ENCODE measurements at places on chromosomes 6 and 20.

GRCh38 chr6:166308033-166308768 is at the start of gene PRR18:
TSS of gene PRR18 (minus strand) at chr6:166308392. CDS start at chr6:166308142, 250 bp downstream.
- ATAC-seq = peak; percentile 29

GRCh38 chr6:54017877-54018276 is 93.4 kb upstream of the MLIP start:
- ATAC-seq = no peak

GRCh38 chr6:134398453-134398852 is 80.5 kb upstream of the SGK1 start:
- ATAC-seq = peak; percentile 72

DNA sequence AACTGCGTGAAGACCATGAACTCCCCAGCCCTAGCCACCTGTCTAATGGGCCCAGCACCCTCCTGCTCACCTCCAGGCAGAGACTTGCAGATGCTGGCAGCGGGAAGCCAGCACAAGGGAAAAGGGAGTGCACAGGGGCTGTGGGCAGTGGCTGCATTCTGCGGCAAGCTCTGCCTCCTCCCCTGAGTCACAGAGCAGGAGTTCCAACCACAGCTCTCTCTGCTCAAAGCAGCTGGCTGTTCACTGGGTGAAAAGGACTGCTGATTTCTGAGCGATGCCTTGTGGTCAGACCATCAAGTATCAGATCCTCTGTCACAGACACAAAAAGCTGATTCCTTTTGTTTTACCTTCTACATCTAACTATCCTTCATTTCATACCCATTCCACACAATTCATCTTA is 10.5 kb downstream of the NKX2-2 start:
- ATAC-seq = peak; percentile 57

DNA sequence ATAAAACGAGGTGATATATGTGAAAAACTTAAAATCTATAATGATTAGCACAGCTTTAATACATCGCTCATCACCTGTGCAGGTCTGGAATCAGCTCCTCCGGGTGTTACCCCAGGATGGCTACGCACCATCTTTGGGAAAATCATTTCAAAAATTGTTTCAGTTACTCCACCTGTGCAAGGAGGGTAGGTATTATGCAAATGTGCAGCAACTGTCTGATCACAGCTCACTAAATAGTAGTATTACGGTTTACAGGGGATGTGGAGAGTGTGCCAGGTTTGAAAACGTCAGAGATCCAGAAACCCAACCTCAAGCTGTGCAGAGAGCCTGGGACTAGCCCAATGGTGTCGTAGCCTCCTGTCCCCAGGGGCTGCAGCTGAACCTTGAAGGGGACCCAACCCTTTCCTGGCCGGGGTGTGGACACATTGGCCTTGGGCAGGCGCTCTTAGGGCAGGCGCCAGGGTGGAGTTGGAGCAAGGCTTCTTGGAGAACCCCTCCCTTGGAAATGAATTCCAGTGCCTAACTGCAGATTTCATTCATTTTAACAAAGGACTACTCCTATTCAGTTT is 24.2 kb upstream of the SGK1 start:
- no peak for ATAC-seq

DNA sequence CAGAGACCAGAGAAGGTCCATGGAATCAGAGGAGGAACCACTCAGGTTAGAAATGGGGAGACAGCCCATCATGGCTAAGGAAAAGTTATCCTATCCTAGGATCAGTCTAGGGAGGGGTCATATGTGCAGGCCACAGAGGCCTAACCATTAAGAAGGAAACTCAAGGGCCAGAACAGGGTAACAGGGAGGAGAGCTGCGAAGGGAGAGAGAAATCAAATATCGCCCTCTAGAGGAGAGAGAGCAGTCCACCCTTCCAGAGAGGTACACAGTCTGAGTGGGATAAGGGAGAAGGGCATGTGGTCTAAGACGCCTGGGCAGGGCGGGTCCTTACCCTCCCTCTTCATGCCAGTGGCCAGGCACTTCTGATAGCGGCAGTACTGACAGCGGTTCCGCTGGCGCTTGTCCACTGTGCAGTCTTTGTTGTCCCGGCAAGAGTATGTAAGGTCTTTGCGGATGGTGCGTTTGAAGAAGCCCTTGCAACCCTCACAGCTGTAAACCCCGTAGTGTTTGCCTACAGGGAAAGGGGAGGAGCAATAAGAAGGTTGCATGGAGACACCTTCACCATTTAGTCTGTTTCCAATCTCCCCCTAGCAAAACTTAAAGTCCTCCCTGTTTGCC is 2.9 kb downstream of the RXRB start:
- peak; percentile 46 for ATAC-seq

- ATAC-seq = no peak
These were observed 6.1 kb upstream of the SLC35B3 start for GRCh38 chr6:8441452-8441851.

DNA sequence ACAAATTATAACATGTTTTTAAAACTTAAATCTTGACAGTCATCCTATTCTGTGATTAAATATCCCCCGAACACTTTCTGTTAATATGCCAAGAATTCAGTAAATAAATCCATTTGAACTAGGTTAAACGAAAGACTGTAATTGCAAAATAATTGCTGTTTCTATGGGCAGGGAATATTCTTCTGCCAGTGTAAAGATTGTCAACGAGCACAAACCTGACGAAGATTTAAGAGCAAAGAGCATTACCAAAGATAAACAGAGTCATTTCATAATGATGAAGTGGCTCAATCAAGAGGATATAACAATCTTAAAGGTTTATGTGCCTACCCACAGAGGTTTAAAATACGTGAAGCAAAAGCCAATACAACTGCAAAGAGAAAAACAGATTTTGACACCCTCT is 76.3 kb upstream of the ADGRG6 start:
- ATAC-seq = no peak

GRCh38 chr6:71545905-71546304 is 257.3 kb downstream of the OGFRL1 start:
- ATAC-seq = no peak

DNA sequence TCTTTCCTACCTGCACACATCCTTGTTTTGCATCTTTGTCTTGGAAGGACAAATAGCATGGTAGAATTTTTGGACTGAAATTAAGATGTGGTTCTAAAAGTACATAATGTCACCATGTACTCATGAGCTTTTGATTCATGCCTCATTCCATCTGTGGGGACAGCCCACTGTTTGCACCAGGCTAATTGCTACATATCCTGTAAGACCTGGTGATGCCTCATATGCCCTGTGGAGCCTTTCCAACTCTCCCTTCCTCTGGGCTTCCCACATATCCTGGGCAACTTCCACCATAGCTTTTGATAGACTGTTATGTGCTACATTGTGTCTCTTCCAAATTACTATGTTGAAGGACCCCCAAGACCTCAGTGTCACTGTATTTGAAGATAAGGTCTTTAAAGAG is 213.6 kb upstream of the PREP start:
- ATAC-seq = no peak

DNA sequence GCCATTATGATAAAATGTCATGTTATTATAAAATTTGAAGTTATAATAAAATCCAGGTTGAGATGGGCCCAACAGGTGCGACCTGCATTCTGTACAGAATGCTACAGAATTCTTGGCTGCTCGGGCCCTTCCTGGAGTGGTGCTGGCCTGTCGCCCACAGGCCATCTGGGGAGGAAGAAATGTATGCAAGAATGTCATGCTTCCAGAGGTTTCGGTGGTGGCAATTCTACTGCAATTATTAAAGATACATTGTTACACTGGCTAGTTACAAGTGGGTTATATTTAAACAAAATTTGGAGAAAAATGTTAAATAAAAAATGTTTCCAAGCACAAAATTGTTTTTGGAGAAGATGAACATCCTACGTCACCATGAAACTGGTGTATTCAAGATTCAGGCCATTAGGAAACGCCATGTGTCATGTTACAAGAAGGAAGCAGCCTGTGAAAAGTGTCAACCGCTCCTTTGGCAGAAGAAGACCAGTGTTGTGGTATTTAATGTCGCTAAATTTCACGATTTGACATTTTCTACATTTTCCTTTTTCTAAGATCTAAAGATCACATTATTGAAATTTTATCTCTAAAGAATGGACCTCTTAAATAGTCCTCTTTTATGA is 7.1 kb downstream of the RAMACL start:
- ATAC-seq = no peak

DNA sequence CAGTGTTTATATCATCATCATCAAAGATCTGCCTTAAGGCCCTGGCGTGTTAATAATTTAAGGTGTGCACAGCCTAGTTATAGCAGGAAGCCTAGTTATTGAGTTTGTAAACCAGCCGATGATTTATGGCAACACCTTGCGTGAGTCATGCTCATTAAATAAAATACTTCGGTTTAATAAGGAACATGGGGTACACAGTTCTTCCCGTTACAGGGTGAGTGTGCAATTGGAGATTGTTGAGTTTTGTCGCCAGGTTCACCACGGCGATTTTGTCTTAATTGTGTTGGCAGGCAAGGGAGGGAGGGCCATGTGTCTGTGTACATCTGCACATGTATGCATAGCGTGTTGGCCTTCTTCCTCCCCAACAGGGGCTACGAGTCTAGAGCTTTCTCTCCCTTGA is 104.0 kb downstream of the TFAP2A start:
- no peak for ATAC-seq

GRCh38 chr6:112044856-112045255 is 9.0 kb upstream of the CCN6 start:
- no peak for ATAC-seq

- no peak for ATAC-seq
These were observed 42.8 kb upstream of the SLC22A23 start for GRCh38 chr6:3499603-3500002.

GRCh38 chr6:33711140-33712129 is at the start of gene UQCC2:
TSS of gene UQCC2 (minus strand) at chr6:33711700. CDS start at chr6:33711686, 14 bp downstream.
- ATAC-seq = peak; percentile 97

- peak; percentile 96 for ATAC-seq
These were observed 32.0 kb downstream of the GNAS-AS1 start for GRCh38 chr20:58818586-58819285.

DNA sequence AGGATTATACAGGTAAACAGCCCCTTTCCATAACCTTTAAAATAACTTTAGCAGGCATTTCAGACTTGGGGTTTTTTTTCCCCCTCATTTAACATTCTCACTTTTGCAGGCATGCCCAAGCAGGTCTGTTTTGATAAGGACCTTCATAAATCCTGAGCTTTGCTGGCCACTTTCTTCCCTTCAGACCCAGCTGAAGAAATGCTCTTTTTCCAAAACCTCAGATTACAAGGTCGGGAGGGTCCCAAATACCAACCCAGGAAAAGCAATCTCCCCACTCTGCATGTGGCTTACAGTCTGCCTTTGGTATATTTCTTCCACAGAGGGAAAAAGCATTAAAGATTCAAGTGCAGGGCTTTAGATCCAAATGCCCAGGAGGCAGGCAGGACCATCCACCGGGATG is 6.8 kb downstream of the NFATC2 start:
- no peak for ATAC-seq

DNA sequence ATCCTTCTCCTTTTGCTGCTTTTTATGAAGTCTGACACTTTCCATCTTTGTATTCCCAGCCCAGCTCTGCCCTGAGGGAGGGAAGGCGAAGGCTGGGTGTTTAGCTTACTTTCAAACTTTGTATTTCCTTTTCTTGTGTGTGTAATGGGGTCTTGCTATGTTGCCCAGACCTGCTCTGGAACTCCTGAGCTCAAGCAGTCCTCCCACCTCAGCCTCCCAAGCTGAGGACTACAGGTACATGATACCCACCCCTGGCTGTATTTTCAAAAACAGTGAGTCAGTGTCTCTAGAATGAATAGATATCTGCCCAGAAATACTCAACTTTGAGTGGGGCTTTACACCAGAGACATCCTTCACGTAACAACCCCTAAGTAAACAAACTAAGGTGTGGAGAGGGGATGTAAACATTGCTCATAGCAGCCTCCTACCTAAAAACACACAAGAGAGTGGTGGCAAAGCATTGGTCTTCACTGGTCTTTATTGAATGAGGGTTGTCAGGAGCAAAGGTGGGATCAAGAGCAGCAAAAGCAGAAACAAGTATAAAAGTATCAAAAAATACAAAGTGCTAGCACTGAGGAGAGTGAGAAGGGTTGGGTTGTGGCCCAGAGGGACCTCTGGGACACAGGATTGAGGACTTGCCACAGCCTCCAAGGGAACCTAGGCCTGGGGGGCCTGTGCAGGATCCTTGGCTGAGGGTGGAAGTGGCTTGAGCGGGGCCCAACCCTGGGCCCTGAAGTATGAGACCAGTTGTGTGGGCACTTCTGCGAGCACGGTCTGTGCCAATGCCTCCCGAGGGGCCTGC is 10.2 kb downstream of the SPAG4 start:
- ATAC-seq = no peak

DNA sequence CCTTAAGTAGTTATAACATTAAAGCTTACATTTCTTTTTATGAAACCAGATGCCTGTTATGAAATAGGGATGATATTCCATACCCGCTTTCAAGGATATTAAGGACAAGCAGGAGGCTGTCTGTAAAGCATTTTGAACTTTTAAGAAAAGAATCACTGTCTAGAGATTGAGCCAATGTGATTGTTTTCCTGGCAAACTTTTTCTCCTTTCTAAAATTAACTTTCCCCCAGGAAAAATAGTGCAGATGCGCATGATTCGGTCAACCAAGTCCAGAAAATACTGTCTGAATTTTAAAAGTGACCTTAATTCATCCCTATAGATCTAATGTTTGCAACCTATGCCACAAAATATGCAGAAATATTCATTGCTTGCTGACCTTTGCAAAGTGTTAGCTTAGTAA is 15.1 kb upstream of the DEK start:
- no peak for ATAC-seq

- peak; percentile 65 for ATAC-seq
These were observed 27.5 kb upstream of the BCLAF1 start for GRCh38 chr6:136317021-136317694.

DNA sequence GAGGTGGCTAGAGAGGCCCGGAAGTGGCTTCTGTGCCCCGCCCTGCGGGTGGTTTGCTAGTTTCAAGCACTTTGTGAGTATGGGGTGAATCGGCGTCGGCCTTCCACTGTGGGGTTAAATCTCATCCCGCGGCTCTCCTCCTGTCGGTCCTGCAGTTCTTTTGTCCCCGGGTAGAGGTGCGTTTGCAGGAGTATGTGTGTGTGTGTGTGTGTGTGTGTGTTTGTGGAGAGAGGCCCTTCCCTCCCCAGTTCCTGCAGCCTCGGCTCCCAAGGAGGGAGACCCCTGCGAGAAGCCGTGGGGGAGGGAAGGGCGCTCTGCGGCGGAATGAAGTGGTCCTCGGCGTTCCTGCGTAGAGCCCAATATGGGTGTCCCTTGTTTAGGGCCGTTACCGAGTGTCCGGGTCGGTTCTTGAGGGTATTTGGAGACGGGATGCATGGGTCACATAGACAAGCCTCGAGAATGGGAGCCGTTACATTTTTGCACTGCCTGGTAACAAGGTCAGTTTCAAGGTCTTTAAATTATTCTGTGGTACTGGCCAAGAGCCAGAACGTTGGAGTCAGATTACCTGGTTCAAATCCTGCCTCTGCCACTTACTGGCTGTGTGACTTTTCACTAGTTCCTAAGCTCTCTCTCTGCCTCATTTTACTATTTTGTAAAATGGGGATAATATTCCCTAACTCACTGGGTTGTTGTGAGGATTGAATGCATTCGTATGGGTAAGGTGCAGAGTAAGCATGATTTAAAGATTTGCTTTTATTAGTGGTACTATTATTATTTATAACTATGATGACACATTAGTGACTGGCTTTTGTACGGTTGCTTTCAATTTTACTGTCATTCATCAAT is at the start of gene ZKSCAN3:
ZKSCAN3 (plus strand) TSS at position 56 of the 846 bp plus-strand sequence. CDS start 9,640 bp downstream, outside the sequence.
- ATAC-seq = peak; percentile 100

- ATAC-seq = peak; percentile 24
These were observed 238.0 kb upstream of the MAN1A1 start for GRCh38 chr6:119587537-119587936.
